ENCODE measurements at places on chromosomes 4 and X. TPM values are rescaled to one million over a fixed set of nuclear protein-coding genes. Genes with fewer than 3 reads are reported as not detected.

Gene PCDH19
- 3.4 TPM for total RNA-seq

Gene NHS
- total RNA-seq: 8.3 TPM

Gene TEC
- 9.3 TPM for total RNA-seq

Gene EXOC1L
- not detected for total RNA-seq

Gene NALF2
- total RNA-seq: 0.49 TPM

Gene FRYL
- 51.8 TPM for total RNA-seq

DNA sequence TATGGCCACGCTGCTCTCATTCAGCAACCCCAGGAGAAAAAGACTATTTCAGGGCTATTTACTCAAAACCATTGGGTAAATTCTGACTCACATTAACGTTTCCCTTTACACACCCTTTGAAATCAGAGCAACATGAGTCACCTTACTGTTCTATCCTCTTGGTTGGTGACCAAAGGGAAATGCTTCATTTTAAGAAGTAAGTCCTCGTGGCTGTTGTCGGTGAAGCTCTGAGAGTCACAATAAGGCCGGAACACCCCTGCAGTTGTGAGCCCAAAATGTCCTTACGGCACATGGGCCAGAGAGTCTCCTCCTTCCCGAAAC is 56.3 kb upstream of the SPRY1 start:
- no peak for DNase-seq

- DNase-seq: no peak
Observed at GRCh38 chr4:80027611-80028010, 45.4 kb downstream of the ANTXR2 start.

- DNase-seq: no peak
Observed at GRCh38 chrX:45811326-45811725, 610.6 kb upstream of the DIPK2B start.

DNA sequence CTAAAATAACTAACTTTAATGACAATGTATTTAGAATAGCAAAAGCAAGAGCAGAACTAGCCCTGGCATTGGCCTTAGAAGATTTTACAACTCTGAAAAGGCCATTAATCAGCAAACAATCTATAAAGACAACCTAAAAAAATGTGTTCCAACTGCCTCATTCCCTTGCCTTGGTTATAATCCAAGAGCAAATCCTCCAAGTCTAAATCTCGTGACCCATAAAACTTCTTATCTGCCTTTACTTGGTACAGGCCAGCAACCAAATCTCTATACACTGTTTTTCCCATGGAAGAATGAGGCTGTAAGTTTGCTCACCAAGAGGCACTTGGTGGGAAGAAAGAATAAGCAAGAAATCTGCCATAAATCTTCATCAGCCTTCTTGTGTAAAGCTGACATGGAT is 175.3 kb upstream of the MID1 start:
- DNase-seq: no peak

DNA sequence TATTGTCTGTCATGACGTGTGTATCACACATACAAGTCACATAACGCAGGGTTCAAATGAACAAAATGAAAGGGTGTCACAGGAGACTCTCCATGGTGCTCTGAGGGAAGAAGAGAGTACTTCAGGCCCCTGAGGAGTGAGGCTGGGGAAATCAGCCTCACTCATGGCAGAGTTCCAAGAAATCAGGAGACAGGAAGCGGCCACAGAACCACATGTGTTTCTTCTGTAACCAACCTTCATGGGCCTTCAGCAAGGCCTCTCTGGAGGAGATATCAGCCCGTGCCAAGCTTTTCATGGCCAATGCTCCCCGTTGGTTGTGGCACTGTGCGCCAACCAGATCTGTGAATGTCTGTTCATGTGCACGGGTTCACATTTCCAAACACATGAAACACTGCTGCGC is 76.0 kb downstream of the NAT8L start:
- DNase-seq: no peak

DNA sequence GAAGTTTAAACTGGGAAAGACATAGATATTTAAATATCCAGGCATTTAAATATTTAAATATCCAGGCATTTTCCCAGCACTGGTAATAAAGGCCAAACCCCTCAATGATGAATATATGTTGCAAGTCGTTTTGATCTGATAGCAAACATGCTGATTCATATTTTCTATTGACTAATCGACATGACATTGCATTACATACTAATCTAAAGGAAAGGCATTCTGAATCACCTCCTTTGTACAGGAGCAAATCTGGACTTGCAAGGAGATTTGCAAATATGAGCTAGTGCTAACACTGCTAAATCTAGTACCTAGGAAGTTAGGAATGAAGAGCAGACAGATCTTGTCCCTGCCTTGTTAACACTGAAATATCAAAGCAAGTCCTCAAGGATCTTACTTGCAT is 207.3 kb downstream of the SLC7A11 start:
- no peak for DNase-seq

DNA sequence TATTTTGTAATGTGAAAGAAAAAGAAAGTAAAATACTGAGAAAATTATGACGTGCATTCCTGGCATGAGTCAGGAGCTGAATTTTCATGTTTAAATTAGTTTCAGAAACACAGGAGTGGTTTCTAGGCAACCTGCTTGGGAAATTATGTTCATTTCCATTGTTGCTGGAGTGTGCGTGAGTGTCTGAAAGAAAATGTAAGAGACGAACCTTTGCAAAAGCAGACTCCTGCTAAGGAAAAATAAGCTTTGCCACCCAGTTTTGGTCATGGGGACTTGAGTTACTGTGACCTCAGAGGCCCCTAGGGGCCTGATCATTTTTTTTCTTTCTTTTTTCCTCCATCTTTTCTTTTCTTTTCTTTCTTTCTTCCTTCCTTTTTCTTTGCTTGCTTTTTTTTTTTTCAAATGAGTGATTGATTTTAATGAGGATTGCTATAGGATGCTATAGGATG is 18.8 kb upstream of the CHRNA9 start:
- DNase-seq: no peak

DNA sequence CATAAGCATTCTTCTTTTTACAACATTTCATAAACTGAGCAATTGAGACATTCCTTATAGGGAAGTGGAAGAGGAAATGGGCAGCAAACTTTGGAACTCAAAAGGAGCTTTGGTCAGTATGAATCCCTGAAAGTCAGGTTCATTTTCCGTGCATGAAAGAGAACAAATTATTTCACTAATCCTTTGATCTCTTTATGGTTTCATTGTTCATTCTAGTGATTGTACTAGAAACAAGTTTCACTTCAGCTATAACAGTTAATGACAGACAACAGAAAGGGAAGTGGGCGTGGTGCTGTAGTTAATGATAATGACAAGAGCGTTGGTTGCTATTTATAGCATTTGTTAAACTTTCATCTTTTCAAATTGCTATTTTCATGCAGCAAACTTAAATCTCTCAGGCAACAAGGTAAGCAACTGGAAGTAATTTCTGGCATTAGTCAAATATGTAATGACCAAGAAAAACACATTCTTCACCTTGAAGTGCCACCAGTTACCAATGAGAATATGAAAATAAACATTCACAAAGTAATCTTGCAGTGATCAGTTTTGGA is 98.4 kb downstream of the AREG start:
- no peak for DNase-seq

- no peak for DNase-seq
Observed at GRCh38 chr4:107721436-107722100, 1.5 kb upstream of the PAPSS1 start.

DNA sequence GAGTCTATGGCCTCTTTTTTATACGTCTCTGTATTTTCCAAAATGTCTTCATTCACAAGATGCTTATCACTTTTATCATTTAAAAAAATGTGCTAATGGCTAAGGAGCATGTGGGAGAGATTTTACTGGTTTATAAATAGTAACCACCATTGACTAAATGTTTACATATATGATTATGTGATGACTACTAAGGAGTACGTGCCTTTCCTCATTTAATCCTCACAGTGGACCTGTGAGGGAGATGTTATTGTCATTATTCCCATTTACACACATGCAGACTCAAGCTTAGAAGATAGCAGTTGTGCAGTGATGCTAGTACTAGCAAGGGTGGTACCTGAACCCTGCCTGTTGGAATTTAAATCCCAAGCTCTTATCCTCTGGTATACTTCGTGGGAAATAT is 2.4 kb downstream of the SRD5A3 start:
- DNase-seq: no peak

GRCh38 chr4:184261246-184261645 is 43.6 kb upstream of the ENPP6 start:
- DNase-seq: no peak

GRCh38 chr4:78409612-78410202 is 141.9 kb upstream of the ANXA3 start:
- no peak for DNase-seq

DNA sequence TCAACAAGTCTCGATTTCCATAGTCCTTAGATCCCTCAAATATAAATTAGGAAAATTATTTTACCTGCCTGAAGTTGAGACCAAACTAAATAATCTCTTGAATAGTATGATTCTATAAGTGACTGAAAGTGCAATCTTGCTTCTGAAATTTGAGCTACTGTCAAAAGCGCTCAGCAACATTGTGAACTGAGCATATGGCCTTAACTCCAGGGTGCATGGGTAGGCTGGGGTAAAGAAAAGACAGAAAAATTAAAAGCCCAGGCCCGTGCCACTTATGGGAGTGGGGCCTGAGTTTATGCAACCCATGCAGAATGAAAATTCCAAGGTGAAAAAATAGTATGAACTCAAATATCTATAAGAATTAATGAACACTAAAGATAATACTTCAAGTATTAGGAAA is 9.8 kb downstream of the PGRMC2 start:
- no peak for DNase-seq

GRCh38 chr4:144597171-144597570 is 48.8 kb upstream of the HHIP start:
- no peak for DNase-seq

DNA sequence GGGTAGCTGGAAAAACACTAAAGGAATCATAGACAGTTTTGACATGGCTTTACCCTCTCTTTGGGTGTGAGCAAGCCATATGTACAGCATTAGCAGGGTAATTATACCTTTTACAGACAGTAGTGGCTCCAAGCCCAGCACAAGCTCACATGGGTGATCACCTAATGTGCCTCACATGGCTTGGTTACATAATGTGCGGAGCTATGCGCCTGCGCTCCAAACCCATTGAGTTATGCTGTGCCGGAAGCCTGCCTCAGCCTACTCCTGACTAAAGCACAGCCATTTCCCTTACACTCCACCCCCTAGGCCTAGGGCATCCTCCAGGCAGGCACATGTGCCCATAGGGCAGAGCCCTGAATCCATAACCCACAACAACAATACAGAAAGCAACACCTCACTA is 6.5 kb upstream of the TSPAN5 start:
- DNase-seq: no peak

DNA sequence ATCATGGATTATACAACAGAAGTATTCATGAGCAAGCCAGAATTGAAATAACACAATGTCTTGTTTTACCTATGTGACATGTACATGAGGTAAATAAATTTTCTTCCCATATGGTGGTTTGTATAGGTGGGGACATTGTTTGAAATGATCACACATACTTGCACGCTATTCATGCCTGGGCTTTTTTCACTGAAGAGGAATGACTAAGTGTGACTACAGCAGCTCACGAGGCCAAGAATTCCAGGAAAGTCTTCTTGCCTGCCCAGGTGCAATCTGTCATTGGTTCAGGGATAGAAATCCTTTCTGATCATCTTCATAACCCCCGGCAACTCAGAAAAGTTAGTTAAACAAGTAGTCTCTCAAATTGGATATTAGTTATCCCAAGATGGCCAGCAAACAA is 36.3 kb upstream of the AREG start:
- DNase-seq: no peak

DNA sequence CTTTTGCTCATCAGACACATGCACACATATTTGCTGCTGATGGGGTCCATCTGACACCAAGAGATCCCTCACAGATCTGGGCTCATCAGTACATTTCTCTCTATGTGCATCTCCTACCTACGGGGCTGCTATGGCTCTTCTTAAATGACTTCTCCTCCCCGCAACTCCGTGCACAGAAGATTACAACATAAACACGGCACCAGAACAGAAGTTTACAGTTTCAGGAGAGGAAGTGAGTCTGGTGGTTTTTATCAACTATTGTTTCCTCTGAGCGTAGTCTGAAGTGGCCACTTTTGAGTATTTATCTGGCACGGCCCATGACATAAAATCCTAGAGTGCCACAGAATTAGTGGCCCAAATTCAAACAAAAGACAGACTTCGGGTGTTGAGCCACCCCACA is 263.8 kb downstream of the PRDM5 start:
- no peak for DNase-seq

DNA sequence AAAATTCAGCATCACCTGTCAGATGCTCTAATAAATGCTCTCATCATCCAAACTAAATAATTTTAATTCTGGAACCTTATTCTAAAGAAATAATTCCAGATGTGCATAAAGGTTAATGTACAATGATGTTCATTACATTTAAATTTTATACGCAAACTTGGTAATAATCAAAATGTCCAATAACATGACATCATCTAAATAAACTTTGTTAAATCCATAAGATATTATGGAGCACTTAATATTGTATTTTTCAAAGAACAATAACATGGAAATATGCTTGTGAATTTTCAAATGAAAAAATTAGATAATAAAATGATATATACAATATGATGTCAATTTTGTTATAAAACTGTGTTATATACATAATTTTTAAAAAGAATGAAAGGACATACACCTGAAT is 92.1 kb upstream of the ZCCHC13 start:
- DNase-seq: no peak

GRCh38 chr4:4203688-4204400 is 22.9 kb downstream of the OTOP1 start:
- DNase-seq: no peak

DNA sequence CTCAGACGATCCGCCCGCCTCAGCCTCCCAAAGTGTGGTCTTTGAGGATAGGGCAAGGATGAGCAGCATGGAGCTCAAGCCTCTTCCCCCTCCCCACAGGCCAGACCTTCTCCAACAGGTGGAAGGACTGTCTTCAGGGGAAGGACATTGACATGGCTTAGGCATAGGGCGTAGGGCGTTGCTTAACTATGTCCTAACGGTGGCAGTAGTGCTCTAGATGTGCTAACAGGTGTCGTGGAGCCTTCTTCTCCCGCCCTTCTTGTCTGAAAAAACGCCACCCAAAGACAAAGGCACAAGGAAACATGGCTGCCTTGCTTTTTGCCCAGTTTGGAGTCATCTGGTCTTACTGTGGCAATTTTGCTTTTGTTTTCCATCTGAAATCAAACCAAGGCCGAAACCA is 219.8 kb downstream of the OR13H1 start:
- peak; percentile 90 for DNase-seq

DNA sequence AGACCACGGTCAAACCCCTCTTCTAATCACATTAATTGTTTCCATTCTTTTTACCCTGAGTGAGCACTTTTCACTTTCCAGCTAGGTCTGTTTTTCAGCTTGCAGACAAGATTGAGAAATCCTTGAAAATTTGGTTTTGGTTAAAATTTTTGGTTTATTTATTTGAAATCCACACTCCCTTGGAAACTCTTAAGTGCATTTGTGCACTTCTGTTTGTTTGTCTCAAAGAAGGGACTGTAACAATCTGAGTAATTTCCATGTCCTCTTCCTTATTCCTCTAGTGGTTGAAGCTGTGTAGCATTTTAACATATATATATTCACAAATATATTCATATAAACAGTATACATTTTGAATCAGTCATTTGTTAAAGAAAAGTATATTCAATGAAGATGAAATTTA is 333.3 kb downstream of the ANK2 start:
- no peak for DNase-seq

Data from vagina (tissue), 2 donors.